PC-9 (cell line): ENCODE measurements at places on chromosomes 3 and 15. TPM values are rescaled to one million over a fixed set of nuclear protein-coding genes. Genes with fewer than 3 reads are reported as not detected.

Gene ARPP21
- total RNA-seq = not detected in 2 replicates

GRCh38 chr3:122929188-122930062 lies 98.1 kb downstream of the SEMA5B start:
- H3K27me3 ChIP-seq = no peaks in the 10 kb centered on the region
- no peaks in the 10 kb centered on the region for H3K36me3 ChIP-seq
- H3K4me1 ChIP-seq = peaks cover 23% of the 10 kb centered on the region
- H3K27ac ChIP-seq = no peak overlapping the region
- no peak for DNase-seq

DNA sequence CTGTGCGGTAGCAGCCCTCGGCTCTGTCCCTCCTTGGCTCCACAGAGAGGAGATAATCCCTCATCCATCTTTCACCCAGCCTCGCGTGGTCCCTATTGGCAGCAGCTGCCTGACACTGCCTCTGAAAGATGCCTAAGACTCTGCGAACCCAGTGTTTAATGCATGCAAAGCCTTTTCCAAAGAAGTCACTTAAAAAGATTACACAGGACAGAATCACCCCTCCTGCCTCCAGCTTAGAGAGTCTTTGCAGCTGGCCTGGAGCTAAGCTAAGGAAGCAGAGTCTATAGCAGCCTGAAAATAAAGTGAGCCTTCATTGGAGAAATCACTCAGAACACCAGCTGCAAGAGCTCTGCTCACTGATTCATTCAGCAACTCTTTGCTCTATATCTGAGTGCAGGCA lies 247.2 kb downstream of the SHQ1 start:
- no peaks in the 10 kb centered on the region for H3K4me1 ChIP-seq
- no peaks in the 10 kb centered on the region for H3K27me3 ChIP-seq
- no peak overlapping the region for H3K27ac ChIP-seq
- no peak for DNase-seq
- no peak overlapping the region for H3K4me3 ChIP-seq

DNA sequence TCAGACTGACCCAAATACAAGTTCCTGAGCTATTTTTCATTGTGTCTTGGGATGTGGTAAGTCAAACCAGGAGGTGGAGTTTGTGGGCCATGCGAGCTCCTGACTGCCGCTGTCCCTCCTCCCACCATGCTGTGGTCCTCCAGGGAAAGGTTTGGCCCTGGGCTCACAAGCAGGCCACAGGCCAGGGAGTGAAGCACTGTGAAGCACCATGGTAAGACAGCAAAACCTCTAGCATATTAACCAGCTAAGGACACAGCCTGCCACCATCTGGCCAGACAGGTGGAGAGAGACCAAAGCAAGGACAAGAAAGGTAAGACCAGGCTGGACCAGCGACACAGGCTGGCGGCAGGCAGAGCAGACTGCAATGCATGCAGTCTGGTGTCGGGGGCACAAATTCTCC lies 15.3 kb downstream of the RAB43 start:
- H3K36me3 ChIP-seq = no peaks in the 10 kb centered on the region
- no peaks in the 10 kb centered on the region for H3K27me3 ChIP-seq
- H3K27ac ChIP-seq = no peak overlapping the region

DNA sequence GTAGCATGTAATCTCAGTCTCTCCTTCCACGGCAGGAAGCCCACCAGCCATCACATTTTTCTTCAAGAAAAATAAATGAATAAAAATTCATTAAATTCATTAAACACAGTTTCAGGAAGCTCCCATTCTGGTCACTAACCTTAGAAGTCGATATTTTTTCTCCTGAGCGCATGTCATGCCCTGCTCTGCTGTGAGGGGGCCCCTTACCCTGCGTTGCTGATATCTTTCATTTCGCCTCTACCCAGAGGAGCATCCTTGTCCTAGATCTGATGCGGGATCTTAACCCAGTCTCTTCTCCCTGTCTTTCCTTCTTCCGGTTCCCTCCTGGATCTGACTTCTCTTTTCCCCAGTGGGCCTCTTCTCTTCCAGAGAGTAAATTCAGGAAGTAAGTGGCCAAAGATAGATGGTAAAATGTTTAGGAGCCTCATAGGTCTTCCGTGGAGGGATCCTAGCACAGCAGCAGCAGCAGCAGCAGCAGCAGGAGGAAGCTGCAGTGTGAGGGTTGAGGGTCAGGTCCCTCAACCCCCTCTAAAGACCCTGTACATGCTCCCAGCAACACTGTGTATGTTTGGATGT lies 1.4 kb upstream of the ILDR1 start:
- no peaks in the 10 kb centered on the region for H3K27me3 ChIP-seq
- no peak for DNase-seq
- H3K4me1 ChIP-seq = 0 out of 2 replicates have a peak, but pooled peaks cover 4% of the 10 kb centered on the region
- no peak overlapping the region for H3K27ac ChIP-seq
- H3K4me3 ChIP-seq = no peak overlapping the region

DNA sequence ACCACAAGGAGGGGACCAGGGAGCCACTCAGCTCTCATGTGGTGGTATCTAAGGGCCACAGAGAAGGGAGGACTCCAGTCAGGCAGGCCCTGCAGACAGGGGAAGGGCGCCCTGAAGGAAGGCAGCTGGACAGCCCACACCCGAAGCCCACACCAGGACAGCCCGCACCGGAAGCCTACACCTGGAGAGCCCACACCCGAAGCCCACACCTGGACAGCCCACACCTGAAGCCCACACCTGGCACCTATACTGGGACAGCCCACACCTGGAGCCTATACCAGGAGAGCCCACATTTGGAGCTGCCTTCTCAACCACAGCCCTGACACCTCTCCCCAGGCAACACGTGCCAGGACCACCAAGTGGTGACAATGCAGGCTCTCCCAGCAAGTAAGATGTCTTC lies 11.7 kb downstream of the TPRA1 start:
- 0 out of 2 replicates have a peak, but pooled peaks cover 6% of the 10 kb centered on the region for H3K36me3 ChIP-seq
- no peaks in the 10 kb centered on the region for H3K27me3 ChIP-seq
- no peak overlapping the region for H3K4me3 ChIP-seq
- no peak overlapping the region for H3K27ac ChIP-seq
- H3K4me1 ChIP-seq = no peaks in the 10 kb centered on the region
- DNase-seq = no peak

Gene BCL2A1
- not detected in 2 replicates for total RNA-seq
